NCI-H460 (cell line): ENCODE measurements at places on chromosomes 4 and X. TPM values are rescaled to one million over a fixed set of nuclear protein-coding genes. Genes with fewer than 3 reads are reported as not detected.

XKRX gene
- total RNA-seq = 2.6 and 3.0 TPM in 2 replicates

TENM3 gene
- total RNA-seq = 13.5 and 13.8 TPM in 2 replicates

ATP8A1 gene
- 6.8 and 7.9 TPM in 2 replicates for total RNA-seq

NEUROG2 gene
- total RNA-seq = not detected in 2 replicates

HEPH gene
- 0.02 TPM in 1 of 2 replicates, not detected in the other for total RNA-seq

SLC9B1 gene
- 0.12 and 0.26 TPM in 2 replicates for total RNA-seq

GNPDA2 gene
- total RNA-seq = 28.7 and 31.7 TPM in 2 replicates

RASSF6 gene
- 0.07 and 0.29 TPM in 2 replicates for total RNA-seq

PFKFB1 gene
- 0.35 TPM in 1 of 2 replicates, not detected in the other for total RNA-seq

ABLIM2 gene
- total RNA-seq = 2.3 and 3.6 TPM in 2 replicates

PITX2 gene
- total RNA-seq = 0.92 and 0.95 TPM in 2 replicates

DDX3X gene
- 222 and 303 TPM in 2 replicates for total RNA-seq

GAGE12J gene
- total RNA-seq = not detected in 2 replicates

PRSS48 gene
- total RNA-seq = not detected in 2 replicates

- peak; percentile 60 for DNase-seq
Measured at GRCh38 chrX:111047575-111047974, 48.4 kb upstream of the PAK3 start.

DNA sequence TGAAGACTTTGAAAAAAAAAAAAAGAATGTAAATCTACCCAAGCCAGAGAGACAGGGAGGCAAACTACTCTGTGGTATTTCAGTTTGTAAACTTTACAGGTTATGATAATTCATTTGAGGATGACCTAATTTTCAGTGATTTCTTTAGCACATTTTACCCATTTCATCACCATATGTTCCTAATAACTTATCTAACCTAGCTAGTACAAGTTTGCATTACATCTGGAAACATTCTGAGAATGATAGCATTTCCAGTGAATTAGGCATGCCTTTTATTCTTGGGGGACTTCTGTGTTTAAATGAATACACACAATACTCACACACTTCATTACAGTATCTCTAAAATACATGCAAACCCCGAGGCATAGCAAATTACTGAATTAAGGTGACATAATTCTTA, 1055.5 kb downstream of the PCDH18 start:
- no peak for DNase-seq

DNA sequence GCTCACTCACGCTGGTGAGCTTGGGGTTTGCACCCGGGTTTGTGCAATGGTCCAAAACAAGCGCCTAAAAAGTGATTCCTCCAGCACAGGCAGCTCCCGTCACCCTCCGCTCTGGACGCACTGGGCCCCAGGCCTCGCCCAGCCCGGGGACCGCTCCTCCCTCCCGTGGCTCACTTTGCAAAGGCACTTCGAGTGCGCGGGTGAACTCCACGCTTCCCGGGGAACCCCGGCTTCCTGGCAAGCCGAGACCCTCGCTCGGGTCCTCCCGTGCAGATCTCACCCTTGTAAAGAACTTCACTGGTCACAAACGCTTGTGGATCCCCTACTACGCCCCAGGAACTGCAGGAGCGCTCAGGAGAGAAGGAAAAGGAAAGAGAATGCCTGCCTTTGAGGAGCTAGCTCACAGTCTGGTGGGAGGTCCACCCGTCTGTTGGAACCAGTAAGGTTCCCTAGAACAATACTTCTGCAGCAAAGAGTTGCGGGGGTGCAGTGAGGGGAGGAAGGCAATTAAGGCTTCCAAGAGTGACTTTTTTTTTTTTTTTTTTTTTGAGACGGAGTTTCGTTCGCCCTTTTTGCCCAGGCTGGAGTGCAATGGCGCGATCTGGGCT, at the start of gene CTPS2:
TSS of gene CTPS2 (minus strand) at position 122 of the 608 bp plus-strand sequence. CDS start 9,767 bp downstream, outside the sequence.
- peak; percentile 46 for DNase-seq

DNA sequence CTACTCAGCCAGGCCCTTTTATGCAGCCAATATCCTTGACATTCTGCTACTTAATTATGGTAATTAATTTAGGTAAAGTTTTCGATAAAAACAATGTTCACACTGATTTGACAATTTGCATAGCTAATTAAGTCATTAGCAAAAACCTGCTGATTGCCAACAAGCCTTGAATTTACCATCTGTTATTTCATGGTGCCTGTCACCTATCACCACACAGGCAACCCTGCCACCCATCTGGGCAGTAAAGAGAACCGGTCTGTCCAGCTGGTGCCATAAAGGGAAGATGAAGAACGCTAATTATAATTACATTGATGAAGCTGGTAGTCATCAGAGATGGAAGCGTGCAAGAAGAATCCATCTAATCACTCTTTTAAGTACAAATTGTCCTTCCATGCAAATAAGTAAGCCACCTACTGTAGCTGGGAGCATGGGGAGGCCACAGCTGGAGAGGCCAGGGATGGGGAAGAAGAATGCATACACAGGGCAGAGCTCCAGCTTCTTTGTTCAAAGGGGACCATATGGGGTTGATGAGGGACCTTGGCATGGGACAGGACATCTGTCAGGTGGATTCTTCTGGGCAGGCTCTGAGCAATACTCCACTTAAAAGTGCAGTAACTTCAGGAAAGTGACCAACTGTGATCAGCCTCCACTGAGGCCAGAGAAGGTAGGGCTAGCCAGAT, 277.3 kb upstream of the TAPT1 start:
- DNase-seq = no peak

GRCh38 chrX:12390301-12390700, 252.0 kb downstream of the FRMPD4 start:
- DNase-seq = no peak

DNA sequence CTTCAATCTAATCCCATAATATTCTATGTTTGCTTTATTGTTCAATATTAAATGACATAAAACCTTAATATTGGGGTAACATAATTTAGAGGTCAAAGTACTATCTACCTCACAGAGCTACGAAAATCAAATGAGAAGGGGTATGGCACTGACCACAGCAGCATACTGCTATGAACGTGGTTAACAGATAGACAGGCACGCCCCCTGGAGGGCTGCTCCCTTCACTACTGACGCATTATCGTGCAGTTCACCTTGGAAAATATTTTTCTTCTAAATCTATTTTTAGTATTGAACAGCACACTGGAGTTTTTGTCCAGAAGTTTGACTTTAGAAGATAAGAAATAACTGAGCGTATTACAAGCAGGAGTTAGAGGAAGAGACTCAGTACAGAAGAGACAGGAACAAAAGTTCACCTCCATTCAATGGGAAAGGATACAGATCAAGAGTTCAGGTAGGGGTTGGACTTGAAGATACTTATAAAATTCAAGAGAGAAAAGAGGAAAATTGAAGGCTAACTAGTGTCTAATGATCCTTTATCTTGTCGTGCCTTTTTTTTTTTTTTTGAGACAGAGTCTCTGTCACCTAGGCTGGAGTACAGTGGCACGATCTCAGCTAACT, 22.7 kb downstream of the MAP9 start:
- peak; percentile 45 for DNase-seq

DNA sequence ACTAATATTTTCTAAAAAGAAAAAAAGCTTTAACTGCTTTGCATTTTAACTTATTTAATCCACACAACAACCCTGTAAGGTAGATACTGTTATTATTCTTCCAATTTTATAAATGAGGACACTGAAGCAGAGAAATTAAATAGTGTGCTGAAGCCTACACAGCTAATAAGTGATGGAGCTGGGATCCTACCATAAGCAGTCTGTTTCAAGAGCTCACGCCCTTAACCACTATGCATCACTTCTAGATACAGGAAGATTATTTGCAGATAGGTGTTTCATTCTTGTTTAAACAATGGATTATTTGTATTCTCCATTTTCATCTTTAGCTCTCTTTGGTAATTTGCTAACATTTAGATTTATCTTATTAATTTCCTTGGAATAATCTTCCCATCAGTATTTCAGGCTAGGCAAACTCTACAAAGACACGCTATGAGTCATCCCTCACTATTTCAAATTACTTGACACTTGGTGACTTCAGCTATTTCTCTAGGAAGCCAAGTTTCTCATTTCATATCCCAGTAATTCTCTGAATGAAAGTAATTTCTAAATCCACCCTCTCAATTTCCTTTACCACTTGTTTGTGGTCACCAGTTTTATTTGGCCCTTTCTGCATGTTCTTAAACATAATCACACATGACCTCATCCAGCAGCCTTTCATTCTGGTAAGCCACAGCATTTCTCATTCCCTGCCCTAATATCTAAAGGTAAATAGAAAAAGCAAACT, 67.3 kb downstream of the ASB9 start:
- DNase-seq = no peak

DNA sequence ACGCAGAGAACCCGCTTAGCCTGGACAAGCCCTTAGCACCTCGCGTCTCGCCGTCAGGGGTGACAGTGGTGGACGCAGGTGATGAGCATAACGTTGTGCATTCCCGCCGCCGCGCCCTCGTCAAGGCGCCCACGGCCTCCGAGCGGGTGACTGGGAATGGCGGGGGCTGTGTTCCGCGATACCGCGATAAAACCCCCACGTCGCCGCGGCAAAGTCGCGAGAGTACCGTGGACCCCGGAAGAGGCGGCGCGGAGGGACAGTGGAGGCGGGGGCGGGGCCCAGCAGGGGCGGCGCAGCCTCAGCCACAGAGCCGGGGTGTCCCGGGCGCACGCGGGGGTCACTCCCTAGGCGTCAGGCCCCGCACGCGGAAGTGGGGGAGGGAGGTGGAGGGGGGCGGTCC, 53.8 kb downstream of the ZFYVE28 start:
- DNase-seq = no peak

DNA sequence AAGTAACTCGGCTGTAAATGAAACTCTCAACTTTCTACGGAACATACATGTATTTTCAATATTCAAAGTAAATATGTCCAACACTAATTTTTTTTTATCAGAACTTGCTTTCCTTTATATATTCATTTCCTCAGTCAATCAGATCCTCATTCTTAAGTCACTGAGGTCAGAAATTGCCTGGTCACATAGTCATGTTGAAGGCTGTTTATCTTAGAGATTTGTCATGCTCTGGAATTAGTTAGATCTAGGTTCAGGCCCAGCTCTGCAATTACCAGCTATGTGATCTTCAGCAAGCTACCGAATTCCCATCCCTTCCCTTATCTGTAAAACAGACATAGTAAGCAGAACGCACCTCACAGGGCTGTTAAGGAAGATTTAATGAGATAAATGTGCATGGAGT, 228.8 kb downstream of the SPCS3 start:
- DNase-seq = no peak

DNA sequence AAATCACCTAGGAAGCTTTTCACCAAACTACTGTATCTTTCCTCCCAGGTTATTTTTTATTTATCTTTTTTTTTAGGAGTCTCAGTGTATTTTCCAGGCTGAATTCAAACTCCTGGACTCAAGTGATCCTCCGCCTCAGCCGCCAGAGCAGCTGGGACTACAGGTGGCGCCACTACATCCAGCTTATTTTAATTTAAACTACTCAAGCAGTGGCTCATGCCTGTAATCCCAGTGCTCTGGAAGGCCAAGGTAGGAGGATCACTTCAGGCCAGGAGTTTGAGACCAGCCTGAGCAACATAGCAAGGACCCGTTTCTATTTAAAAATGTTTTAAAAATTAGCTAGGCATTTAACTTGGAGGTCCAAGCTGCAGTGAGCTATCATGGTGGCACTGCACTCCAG, 37.8 kb downstream of the LEF1 start:
- DNase-seq = no peak

GRCh38 chr4:144356941-144357381, 216.4 kb upstream of the GYPA start:
- no peak for DNase-seq

DNA sequence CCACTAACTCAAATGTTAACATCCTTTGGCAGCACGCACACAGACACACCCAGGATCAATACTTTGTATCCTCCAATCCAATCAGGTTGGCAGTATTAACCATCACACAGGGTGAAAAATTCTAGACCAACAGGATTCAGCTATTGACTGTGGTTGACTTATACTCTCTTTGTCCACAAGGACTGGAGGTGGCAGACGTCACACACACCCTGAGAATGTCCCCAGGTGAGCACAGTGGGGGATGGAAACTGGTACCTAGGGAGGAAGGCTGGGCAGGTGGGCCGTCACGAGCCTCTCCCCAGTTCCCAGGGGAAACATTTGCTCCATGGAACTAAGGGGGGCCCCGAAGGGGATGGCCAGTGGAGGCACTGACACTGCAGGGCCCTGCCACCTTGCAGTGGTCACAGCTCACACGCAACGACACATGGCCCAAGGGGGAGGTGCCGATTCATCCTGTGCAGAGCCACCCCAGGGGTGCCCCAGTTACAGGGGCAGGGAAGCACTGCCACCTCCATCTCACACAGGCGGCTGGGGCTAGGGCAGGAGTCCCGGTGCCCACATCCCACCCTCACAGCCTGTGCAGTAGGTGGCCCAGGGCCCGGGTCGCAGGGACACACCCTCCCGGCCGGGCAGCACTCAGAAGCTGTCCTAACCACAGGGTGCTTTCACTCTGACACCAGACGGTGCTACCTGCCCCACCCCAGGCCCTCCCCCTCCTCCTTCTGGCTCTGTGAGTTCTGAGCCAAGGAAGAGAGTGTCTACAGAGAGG, 17.4 kb downstream of the ZFYVE28 start:
- no peak for DNase-seq

DNA sequence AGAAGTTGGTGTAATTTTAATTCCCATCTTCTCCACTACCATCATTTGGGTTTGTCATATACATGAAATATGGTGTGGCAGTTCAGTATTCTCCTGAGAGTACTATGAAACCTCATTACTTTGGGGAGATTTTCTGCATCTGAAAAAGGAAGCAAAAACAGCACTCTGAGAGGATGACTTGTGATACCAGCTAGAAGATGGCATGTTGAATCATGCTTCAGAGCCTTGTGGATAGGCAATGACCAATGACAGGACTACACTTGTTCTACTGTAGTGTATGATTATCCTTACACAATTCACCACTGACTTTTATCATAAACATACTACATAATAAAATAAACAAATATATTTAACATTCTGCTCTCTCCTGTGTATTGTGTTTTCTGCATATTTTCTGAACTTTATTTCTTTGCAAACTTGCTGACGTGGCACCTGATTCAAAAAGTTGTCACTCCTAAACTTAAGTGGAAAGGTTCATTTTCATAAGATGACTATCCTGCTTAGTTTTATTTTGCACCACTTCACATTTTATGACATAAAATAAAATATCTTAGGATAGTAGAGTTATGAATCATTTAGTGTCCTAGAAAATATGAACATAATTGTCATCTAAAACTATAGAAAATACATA, 991.3 kb downstream of the FSTL5 start:
- no peak for DNase-seq

GRCh38 chr4:68404153-68404552, 43.1 kb upstream of the TMPRSS11E start:
- DNase-seq = no peak

DNA sequence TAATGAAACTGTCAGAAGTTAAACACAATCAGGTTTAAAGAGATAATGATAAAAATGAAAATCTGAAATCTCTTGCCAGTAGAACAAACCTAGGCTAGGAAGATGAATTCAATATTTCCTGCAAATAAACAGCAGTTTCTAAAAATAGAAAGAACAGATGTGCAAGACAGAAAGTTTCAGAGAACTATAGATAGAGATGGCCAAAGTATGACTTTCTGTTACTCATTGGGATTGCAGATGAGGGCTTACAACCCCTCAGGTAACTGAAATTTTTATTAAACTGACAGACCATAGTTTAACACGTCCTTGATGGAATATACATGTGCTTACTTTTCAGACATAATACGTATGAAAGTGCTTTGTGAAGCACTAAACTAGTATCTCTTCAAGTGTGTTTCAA, 82.3 kb upstream of the PPARGC1A start:
- no peak for DNase-seq

GRCh38 chrX:72392042-72392441, 86.3 kb upstream of the CITED1 start:
- no peak for DNase-seq

GRCh38 chr4:52198294-52198693, 147.2 kb downstream of the SPATA18 start:
- no peak for DNase-seq

- no peak for DNase-seq
Measured at GRCh38 chr4:117793845-117794480, 240.3 kb upstream of the NDST3 start.
